ENCODE measurements at places on chromosomes 7 and 10. TPM values are rescaled to one million over a fixed set of nuclear protein-coding genes. Genes with fewer than 3 reads are reported as not detected.

- no peak for DNase-seq
Observed at GRCh38 chr10:33186150-33186549, 148.3 kb downstream of the NRP1 start.

DNA sequence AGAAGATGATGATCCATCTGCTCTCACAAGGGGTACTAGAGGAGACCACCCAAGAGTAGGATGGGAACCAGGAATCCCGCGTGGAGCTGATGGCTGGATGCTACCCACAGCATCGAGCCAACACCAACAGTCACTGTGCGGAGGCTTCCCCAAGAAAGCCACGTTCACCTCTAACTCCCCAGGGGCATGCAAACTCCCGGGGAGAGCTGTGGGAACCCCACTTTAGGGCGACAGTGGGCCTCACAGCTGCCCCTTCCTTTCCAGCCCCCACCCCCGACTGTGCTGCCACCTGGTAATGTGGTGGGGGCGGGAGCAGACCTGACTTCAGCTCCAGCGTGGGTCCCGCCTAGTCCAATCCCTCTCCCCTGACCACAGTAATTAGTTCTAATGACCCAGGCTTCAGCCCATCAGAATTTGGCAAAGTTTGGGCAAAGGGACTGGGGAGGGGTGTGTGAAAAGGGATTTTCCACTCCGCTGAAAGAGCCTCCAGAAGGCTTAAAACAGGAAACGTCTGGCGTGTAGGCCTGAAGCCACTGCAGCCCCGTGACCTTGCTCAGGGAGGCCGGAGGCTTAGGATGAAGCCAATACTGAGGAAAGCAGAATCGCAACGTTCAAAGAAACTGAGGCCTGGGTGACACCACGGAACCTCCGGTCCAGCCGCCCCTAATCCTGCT, 20.3 kb downstream of the ASB13 start:
- DNase-seq: no peak

DNA sequence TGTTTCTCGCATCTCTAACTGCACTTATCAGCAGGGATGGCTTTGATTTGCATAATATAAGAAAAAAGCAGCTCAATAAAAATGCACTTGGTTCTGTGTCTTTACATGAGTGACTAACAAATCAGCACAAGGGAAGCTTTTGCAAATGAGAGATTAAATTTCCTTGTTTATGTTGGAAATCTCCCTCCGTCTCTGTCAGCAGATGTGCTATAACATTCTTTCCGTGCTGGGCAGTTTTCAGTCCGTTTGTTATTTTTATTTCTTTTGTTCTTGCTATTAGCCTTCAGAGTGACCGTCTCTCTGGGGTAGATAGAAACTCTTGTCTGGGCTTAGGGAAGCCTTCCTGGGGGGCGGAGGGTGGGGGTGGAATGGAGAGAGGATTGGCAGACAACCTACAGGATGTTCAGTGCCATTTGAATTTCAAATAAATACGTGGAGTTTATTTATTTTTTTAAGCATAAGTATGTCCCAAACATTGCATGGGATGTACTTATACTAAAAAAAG, 96.0 kb downstream of the GATA3 start:
- no peak for DNase-seq

DNA sequence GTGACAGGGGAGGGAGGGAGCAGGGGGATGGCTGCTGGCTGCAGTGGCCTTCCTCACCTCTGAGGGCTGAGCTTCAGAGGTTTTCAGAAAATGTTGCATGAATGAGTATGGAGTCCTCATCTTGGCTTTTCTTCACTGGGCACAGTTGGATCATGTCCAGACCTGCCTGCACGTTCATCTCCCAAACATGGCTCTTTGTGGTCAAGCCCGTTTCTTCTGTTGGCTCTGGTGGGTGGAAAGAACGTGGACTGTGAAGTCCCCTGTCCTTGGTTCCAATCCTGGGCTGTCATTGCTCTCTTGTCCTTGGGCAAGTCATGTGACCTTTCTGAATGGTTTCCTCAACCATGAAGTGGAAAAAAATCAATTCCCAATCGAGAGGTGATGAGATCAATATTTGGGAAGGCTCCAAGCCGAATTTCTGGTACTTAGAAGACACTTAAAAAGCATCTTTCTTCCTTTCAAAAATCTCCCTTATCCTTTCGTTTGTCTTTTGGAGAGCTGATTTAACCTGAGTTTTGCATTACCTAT, 34.5 kb downstream of the TSPAN14 start:
- DNase-seq: no peak

DNA sequence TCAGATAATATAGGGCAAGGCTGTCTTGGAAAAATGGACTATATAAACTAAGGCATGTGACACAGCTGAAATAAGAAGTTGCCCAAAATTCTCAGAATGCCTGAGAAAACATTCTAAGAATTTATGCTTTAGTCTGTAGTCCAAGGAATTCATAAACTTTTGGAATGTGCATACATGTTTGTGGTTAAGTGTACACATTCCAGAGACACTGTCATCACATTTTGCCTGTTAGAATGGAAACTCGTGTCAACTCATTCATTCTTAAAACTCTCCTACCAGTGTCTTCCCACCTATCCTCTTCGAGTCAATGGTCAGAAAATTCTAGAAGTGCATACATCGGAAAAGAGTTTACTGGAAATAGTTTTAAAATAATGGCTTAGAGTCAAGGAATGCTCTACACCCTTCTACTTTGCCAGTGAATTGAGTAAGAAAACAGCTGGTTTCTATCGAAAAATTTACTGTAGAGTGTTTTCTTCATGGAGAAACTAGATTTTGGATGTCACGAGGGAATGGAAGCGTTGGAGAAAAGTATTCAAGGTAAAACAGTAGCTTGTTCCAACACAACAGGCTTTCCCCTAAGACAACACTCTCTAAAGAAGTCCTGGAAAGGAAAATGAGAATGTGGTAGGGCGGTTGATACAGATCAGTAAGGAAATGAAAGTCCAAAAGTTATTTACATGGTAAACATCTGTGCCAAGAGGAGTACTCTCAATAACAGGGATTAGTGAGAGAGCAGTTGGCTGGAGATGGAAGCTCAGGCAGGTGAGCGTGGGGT, 1177.6 kb upstream of the C7orf33 start:
- no peak for DNase-seq

GRCh38 chr7:50428911-50429310, 21.2 kb downstream of the FIGNL1 start:
- DNase-seq: no peak

- DNase-seq: no peak
Observed at GRCh38 chr7:30734497-30734896, 17.4 kb upstream of the INMT start.

GRCh38 chr10:66180581-66181318, 745.1 kb upstream of the LRRTM3 start:
- no peak for DNase-seq

DNA sequence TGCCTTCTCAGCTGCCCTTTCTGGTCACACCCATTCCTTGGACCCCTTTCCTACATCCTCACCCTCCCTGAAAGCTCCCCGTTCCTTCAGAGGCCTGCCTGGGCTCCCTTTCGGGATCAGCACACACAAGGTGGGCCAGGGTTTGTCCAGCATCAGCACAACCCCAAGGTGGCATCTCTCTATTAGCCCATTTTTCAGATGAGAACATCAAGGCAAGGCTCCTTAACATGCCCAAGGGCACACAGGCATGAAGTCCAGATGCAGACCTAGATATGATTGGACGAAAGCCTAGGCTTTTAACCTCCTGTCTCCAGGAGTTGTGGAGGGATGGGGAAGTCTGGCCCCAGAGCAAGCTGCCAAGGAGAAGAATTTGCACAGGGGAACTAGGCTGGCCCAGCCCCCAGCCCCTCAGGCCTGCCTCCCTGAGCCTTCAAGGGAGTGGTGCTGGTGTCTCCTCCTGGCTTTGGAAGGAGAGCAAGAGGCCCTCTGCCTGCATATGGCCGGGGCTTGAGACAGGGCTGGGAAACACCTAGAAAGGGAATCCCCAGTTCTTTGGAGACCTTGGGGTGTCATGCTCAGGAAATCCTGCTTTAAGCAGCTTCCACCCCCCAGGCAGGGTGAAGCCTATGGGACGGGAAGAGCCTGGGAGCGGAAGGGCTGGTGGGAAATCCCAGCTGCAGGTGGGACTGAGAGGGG, 9.0 kb upstream of the VSIR start:
- no peak for DNase-seq

DNA sequence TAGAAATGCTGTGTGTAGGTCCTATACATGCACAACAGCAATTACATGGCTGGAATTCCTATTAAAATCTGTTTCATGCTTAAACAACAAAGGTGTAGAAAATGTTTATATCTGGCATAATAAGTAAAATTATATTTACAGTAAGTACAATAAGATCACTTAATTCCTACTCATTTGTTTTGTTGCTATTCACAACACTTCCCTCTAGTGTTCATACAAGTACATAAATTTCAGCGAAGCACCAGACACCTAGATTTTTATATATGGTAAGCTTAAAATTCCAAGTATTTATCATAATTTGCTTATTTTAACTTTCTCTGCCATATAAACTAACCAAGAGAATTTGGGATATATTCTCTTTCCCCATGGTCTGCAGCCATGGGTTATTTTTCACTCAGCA, 51.8 kb upstream of the ANK3 start:
- no peak for DNase-seq

DNA sequence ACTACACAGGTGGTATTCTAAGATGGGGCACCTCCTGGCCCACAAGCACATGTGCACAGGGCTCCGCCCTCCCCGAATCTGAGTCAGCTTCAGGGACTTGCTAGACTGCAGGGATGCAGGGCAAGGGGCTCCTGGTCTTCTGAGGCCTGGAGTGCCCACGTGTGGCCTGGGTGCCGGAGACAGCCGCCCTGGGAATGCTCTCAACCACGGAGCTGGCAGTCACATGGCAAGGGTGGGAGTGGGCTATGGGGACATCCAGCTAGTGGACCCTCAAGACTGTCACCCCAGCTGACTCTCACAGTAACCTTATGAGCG, 42.7 kb downstream of the CFAP46 start:
- DNase-seq: no peak

DNA sequence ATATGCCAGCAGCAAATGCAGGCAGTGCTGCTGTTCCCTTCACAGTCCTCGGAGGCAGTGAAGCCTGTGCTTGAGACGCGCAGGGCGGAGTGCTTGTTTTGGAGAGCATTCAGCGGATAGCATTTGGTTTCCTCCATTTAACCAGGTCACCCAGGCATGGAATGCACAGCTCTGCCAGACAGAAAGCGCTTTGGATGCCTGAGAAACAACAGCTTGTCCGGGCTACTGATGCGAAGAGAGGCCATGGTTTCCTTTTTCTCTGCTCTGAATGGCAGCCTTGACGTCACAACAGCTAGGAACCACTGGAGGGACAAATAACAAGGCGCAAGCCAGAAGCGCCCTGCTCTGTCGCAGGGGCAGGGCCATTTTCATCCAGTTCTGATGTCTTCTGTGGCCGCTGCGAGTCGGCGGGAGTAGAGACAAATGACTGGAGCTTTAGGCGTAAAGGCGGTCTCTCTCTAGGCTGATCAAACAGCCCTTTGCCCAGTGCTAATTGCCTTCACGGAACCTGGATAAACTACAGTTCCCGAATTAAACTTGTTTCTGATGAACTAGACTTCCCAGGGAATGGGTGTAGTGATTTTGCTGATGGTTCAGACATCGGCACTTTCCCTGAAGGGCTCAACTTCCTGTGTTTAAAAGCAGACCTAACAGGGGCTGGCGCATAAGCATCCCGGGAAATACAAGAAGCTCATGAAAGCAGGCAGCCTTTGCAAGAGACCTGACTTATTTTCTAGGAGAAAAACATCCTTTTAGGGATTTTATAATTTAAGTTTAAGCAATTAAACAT, 187.6 kb upstream of the KLF14 start:
- DNase-seq: no peak

DNA sequence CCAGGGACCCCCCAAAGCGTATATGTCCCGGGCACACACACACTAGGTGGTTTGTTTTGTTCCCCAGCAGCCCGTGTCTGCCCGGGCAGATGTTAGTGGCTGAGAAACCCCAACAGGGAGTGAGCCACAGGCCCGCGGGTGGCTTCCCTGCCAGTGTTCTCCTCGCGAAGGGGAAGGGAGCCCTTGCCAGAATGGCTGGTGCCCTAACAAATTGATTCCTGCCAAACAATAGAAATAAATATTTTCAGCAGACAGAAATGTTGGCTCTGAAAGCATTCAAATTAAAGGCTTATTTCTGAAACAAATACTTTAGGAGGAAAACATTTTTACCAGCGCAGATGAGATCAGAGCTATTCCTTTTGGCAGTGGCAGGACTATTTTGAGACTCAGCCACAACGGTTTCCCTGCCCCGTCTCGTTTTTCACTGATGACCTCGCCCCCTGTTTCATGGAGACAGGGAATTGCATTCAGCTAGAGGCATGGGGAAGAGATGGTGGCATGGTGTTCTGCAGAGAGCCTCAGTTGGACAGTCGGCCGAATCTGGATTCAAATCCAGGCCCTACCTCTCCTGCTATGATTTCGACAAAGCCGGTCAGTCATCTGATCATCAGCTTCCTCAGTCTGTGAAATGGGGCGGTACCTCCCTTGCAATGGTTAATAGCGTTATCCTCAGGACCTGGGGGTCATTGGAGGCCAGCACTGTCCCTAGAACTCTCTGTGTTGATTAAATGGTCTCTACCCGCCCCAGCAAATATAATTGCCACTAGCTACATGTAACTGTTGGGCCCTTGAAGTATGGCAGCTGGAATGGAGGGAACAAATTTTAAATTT, 84.5 kb downstream of the CUX1 start:
- DNase-seq: no peak

DNA sequence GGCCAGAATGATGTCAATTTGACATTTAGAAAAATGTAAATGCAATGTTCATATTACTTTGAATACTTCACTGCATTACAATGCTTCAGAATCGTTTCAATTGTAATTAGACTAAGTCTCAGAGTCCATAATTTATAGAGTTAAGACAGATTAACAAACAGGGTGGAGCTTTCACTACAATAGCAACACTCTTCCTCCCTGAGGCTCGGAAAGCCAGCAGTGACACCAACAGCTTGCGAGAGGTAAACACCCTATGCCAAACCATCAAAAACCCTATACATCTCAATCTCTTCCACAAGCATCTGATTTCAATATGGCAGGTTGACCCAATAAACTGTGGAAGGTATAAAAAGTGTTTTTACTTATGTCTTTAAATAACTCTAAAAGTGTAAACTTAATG, 72.2 kb downstream of the DOCK4 start:
- DNase-seq: no peak

GRCh38 chr7:42621543-42622219, 290.2 kb downstream of the C7orf25 start:
- no peak for DNase-seq

GRCh38 chr10:86339226-86339865, 27.2 kb downstream of the GRID1 start:
- DNase-seq: no peak

LRRD1 gene
- not detected for total RNA-seq

GPR85 gene
- not detected for total RNA-seq

RBP3 gene
- not detected for total RNA-seq

SPDYE11 gene
- not detected for total RNA-seq

PON1 gene
- not detected for total RNA-seq

KIN gene
- 17.7 TPM for total RNA-seq

Data from CD8-positive, alpha-beta memory T cell (primary cell).